ENCODE measurements at places on chromosomes 6 and 20.

GRCh38 chr6:154622618-154623336 lies 110.4 kb upstream of the SCAF8 start:
- no peak for DNase-seq

GRCh38 chr6:41687501-41688175 lies 47.8 kb downstream of the TFEB start:
- DNase-seq, result no peak

DNA sequence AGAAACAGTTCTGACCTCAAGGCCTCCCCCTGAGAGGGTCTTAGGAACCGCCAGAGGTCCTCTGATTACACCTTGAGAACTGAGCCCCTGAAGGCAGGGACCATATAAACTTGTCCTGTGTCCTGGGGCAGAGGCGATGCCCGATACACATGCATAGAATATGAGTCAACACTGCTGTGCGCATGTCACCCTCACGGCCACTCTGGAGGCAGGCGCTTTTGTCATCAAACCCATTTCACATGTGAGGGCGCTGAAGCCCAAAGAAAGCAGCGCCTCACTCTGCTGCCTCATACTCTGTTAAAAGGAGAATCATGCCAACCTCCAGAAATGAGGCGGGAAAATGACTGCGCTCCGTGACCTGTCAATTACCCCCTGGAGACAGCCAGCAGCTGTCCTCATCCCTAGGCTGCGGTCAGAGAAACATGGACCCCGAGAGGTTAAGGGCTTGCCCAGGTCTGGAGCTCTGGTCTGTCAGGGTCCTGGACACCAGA lies 158.3 kb downstream of the GRM4 start:
- DNase-seq, result no peak

DNA sequence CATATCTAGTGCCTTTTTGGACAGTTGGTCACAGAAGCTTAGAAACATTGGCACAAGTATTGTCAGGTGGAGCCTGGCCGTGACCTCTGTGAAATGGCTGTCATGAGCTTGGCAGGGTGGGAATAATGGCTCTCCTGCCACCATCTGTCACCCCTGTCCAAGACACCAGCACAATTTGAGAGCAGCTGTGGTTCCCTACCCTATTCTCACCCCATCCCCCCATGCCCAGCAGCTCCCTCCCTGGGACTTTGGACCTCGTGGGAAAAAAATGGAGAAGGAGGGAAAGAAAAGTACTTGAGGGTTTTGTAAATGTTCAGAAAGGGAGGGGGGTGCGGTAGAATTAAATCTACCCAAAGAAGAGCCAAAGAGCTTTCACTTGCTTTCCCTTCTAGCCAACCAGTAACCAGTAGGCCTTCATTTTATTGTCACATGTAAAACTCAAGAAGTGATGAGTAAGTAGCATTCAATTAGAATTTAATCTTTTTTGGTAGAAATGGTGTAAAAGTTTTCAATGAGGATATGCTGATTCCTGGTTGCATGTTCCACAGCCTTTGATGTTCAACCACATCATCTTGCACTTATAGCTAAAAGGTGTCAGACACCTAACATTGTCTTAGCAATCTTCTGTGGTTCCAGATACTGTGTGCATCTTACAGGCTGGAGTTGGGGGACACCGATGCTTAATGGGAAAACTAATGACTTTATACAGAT lies 263.5 kb upstream of the TAB2 start:
- DNase-seq, result no peak

- no peak for DNase-seq
Observed at GRCh38 chr6:136921381-136921935, 643 bp upstream of the SLC35D3 start.

DNA sequence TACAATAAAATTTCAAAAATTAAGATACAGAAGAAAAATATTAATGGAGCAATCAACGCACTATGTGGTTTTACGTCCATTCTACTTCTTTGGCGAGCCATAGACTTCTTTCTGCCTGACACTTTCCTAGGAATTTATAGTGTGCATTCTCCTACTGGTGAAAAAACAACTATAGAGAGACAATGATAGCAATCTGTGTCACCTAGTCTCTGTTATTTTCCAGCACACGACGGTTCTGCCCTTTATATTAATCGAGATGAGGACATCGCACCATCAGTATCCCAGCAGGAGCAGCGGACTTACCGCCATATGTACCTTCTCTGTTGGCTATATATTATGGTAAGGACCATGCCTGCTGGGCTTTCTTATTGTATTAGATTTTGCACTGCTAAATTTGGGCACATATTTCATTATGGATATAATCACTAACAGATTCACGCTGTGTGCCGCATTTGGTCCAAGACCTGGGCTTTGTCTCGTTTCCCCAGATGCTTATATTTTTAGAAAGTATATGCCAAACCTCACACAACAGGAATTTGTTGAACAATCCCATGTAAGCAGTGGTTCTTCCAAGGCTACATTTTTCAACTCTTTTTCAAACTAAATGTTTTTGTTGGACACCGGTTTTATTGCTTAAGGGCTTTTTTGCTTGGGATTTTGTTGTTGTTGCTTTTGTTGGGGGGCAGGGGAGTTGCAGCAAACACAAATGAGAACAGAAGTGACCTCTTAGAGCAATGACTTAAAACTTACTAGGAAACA lies 166.4 kb downstream of the ADAT2 start:
- no peak for DNase-seq

DNA sequence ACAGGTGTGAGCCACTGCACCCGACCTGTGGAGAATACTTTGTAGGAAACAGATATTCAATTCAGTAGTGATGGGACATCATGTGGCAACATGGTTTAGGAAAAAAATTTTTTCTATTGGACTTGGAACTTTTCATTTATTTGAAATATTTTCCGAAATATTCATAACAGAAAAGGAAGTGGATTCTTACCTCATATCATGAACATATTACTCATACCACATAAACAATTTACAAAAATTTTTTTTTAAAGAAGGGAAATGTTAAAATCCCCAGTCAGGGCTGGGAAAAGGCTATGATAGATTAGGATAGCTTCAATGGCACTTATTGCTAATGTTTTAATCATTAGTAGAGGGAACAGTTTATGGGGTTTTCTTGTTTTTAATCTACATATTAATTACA lies 6.8 kb upstream of the ALDH8A1 start:
- DNase-seq, result no peak

- DNase-seq, result no peak
Observed at GRCh38 chr6:7271205-7271534, 41.8 kb downstream of the SSR1 start.

GRCh38 chr6:87001494-87001893 lies 64.2 kb downstream of the HTR1E start:
- no peak for DNase-seq

- DNase-seq, result no peak
Observed at GRCh38 chr20:22223236-22223635, 361.1 kb downstream of the FOXA2 start.

- DNase-seq, result no peak
Observed at GRCh38 chr6:116388924-116389323, 18.2 kb downstream of the DSE start.

DNA sequence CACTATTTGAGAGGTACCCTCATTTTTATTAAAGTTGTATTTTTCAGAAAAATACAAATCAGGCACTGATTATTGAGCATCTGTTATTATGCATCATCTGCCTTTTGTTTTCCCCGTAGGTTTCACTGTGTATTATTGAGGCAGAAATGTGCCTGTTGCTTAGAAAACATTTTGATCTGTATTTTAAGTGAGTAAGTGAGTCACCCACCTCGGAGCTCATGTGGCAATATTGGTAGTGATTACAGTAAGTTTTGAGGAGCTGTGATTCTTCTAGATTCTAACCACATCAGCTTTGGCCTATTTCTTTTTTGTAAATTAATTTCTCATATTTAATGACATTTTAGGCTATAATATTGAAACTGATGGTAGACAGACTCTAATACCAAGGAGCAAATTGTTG lies 59.6 kb upstream of the LAMP5 start:
- no peak for DNase-seq

DNA sequence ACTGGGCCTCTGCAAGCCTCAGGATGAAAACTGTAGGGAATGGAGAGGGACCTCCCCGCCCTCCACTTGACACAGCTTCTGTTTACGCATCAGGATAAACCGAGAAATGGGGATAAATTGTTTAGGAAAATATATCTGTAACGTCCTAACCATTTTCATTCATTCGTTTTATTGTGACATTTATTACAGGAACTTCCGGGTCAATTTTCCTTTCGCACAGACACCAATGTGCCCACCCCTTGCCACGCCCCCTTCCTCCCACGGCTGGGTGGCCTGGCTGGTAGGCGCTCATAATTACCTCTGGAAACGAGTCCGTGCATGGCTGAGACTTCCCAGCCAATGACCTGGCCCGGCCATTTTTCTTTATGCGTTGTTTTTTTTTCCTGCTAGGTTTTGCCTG lies 96.1 kb downstream of the BMP7 start:
- no peak for DNase-seq

GRCh38 chr20:47318586-47319516 lies 37.6 kb downstream of the ZMYND8 start:
- DNase-seq, result no peak

DNA sequence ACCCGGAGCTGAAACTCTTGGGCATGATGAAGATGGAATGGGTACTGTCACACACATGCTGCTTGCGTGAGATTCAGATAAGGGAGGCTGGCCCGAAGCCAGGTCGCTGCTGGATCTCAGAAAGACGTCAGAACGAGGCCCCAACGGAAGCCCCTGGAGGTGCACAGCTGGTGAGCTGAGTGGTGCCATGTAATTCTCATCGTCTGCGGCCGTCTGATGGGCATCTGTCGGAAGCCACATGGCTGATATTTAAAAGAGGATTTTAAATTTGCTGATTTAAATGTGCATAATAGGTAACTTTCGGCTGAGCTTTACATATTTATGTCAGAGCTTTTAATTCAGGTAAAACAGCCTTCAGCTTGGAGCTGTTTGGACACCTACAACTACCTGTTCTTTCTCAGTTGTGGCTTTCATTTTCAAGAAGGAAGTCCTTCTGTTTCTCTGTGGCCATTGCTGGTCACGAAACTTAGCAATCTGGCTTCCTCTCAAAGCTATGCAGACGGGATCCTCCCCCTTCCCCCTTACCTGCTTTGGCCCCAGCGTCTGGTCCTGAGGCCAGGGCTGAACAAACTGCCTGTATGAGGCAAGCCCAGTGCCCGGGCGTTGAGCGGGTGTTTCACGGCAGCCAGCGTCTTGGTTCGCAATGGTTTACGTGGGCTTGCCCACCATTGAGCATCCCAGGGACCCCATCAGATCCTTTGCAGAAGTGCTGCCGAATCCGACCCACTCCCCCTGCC lies 9.2 kb downstream of the SLCO4A1 start:
- DNase-seq, result peak; percentile 40

- DNase-seq, result no peak
Observed at GRCh38 chr6:88368071-88368787, 202.1 kb upstream of the CNR1 start.

DNA sequence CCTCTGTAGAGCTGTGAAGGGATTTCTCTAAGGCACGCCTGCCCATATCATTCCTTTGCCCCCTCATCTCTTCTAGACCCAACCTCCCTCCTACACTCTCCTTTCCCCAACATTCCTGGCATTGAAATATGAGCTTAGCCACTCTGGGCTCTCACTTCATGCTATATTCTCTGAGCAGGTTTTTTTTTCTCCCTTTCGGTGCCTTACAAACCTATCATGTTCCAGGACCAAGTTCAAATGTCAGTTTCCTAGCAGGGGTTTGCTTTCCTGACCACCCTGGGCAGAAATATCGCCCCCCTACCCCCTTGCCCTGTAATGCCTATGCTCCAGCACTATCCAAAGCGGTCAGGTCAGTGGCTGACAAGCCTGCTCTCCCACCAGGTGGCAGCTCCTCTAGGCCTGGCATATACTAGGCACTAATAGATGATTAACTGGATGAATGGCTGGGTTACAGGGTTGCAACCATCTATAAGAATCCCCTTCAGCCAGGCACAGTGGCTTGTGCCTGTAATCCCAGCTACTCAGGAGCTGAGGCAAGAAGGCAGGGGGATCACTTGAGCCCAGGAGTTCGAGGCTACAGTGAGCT lies 25.7 kb upstream of the AAR2 start:
- no peak for DNase-seq

DNA sequence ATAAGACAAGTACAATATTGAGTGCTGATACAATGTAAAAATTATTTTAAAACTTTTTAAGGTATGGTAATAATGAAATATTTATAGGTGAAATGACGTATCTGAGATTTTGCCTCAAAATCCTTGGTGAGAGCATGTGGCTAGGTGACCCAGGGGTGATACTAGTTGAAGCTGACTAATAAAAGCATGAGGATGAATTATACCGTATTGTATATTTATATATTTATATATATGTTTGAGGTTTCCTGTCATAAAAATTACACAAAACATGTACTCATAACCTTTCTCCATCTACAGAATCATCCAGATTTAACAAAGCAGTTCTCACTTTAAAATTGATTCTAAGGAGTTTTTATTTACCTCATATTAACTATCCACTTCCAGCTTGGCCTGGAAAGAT lies 358.1 kb downstream of the CDKAL1 start:
- no peak for DNase-seq

- DNase-seq, result no peak
Observed at GRCh38 chr6:23655525-23655924, 470.5 kb upstream of the NRSN1 start.

DNA sequence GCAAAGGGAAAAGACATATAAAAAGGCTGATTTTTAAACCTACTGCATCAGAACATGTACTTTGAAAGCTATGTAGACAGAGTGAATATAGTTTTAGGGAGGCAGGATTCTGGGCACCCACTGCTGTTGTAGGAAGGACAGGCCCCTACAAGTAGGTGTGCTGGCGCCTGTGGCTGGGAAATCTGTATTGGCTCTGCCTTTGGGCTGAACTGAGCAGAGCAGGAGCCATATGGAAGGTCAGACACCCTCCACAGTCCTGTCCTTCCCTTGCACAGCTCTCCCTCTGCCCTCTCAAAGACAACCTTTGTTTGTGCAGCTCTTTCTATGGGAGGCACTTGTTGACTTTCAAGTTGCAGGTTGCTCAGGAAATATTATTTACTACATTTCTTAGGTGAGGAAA lies 18.4 kb upstream of the ULBP3 start:
- DNase-seq, result no peak

DNA sequence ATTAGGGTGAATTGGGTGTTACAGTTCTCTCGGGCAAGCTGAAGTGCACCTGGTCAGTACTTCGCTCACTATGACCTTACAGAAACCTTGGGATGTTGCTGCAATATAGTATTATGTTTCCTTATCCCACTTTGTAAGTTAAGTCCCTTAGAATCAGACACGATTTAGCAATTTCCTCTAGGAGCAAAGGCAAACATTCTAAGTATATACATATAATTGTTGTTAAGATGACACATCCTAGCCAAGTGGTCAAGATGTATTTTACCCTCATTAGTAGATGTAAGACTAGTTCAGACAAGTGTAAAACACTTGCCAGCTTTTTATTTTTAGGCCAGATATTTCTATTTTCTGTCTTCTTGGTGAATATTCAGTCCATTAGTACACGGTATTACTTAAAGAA lies 31.1 kb upstream of the RGS17 start:
- DNase-seq, result no peak

- DNase-seq, result no peak
Observed at GRCh38 chr6:24428615-24429014, 25.9 kb downstream of the MRS2 start.
